SIG-M5 (cell line): ENCODE measurements at places on chromosomes 4 and X.

GRCh38 chr4:107890779-107891178 is 40.6 kb upstream of the CYP2U1 start:
- no peak for DNase-seq

DNA sequence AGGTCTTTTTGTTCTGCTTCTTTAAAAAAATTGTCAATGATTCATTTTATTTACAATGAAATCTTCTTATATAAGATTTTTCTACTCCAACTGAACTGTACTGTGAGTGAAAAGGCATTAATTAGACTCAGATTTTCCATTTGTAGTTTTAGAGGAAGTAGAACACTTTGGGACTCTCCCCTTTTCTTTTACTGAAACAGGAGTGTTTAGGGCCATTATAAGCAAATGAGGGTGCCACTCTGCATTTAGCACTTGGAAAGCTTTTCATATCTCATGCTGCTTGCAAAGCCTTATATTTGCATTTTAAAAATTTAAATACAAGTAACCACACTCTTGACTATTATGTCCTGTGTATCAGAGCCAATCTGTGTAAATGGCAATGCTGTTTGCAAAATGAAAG is 584.3 kb downstream of the KLHL13 start:
- DNase-seq, result no peak

GRCh38 chrX:46573331-46573891 is at the start of gene CHST7:
CHST7 (plus strand) TSS chrX:46573765; CDS start chrX:46573932, 167 bp downstream.
- DNase-seq, result no peak

DNA sequence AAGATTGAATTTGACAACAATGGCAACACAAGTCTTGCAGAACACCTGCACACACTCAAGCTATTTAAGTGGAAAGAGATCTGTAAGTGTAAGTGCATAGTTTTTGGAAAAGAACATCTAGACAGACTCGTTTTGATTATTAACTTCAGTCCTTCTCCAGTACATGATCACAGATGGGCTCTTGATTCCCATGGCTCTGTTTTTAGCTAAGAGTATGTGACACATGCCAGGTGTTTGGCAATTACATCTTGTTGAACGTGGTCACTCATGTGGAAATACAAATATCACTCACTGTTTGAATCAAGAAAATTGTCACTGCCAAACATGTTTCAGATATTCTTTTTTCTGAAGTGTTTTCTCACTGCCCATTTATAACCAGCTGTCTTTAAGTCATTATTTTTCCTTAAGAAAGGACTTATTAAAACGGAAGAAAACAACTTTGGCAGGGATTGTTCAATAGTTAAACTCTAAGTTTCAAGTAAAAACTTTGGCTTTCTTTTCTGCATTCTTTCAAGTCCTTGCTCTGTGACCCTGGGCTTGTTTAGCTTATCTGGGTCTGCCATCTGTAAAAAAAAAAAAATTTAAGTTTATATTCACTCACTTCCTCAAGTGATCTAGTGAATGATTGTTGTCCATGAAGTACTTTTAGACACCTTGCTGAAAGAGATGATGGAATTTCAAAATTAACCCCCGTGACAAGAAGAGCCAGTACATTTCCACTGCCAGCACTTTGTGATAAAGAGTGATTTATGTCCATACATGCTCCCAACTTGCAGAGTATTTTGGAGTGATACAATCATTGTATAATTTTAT is 125.4 kb downstream of the ATXN3L start:
- DNase-seq, result no peak

- no peak for DNase-seq
Observed at GRCh38 chr4:10584042-10584441, 100.5 kb downstream of the CLNK start.

DNA sequence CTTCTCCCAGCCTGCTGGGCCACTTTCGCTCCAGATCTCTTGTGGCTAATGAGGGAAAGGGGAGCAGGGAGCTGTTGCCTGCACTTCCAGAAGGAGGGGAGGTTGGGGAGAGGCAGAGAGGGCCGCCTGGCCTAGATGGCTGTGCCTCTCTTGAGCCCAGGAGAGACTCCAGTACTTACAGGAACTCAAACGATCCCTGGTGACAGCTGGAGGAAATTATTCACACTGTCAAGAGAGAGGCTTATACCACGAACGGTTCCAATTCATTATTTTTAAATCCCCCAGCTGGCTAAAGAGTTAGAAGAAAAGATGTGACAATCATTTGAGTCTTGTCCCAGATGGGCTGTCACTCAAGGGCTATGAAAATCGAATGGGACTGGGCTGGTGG is 96.1 kb downstream of the PHKA2 start:
- DNase-seq, result no peak

DNA sequence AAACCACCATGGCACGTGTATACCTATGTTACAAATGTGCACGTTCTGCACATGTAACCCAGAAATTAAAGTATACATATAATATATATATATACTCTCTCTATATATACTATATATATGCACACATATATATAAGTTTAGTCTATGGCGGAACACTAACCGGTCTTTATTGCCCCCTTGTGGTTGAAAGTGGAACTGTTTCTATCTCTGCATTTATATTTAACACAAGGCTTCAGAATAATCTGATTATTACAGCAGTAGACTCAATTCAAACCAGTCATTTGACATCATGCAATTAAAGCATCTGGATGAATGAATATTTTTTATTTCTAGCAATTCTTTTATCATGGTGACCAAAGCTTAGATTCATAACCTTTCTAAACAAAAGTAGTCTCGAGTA is 14.6 kb downstream of the RAB9B start:
- DNase-seq, result no peak

DNA sequence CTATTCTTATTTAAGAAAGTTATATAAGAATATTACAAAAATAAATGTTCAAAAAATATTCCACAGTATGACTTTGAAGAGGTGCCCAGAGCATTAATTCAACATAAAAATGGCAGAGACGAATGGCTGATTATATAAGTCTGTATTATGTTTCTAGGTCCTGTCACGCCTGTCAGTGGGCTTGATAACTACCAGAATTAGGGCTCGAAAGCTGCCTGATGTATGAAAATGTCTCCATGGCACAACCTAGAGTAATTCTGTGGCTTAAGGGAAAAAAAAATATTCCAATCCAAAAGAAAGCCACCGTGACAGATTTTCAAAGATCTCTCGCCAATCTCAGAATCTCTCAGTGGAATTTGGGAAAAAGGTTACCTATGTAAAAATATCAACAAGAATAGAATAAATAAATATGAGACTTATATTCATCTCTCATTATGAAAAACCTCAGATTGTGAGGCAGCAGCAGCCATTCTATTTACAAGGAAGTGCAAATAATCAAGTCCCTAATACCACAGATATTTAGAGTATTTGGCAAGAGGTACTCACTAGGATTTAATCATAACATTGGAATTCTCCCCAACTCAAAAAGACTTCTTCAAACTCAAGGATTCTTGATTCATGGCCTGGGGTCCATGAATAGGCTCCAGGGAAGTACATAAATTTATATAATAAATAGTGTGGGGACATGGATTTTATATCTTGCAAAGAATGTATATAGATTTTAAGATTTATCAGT is 489.1 kb upstream of the INTU start:
- DNase-seq, result no peak

GRCh38 chr4:138226351-138226750 is 15.8 kb downstream of the SLC7A11 start:
- no peak for DNase-seq

GRCh38 chrX:9071031-9071650 is 37.2 kb upstream of the FAM9B start:
- DNase-seq, result no peak

DNA sequence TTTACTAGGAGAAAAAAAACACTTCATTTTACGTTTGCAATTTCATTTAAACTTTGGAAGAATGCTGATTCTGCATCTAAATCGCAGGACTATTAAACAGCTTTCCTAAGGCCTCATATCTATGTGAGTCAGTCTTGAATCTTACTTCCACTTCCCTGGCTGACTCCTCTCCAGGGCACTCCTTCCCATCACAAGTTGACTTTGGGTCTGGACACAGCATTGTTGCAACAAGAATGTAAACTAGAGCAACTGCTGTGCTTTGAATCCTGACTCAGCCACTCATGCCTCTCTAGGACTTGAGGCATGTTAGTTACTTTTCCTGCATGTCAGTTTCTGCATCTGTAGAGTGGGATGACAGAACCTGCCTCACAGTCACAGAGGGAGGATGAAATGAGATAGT is 413.8 kb downstream of the FAT4 start:
- no peak for DNase-seq

DNA sequence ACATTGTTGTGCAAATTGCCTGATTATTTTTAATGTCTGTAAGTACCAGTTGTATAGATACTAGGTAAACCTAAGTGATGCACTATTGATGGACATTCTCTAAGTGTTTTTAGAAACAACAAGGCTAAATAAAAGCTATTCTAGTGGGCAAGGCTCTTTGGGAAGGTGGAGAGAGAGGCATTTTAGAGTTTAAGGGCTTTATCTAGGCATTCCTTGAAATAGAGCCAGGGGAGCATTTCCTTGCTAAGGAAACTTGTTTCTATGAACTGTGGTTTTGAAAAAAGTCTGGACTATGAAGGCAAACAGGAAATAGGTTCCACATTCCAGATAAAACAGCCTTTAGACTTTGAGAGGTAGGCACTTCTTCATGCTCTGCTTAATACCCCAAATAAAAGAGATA is 23.8 kb downstream of the BMX start:
- no peak for DNase-seq

DNA sequence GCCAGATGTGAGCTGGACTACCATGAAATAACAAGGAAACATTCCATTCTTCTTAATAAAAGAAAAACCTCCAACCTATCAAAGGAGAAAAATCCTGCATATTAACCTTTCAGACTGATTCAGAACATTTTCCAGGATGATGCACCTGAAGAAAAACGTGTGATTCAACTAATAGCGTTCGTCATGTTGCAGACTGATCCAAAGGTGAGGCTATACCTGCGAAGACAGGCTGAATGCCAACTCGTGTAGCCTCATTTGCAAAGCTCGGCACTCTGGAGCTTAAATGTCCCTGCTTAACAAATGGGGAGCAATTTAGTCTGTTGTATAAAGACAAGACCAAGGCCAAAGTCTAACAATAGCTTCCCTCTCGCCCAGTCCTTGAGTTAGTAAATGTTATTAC is 172.0 kb upstream of the NOCT start:
- DNase-seq, result no peak

GRCh38 chrX:129188231-129188630 is 335.1 kb downstream of the SMARCA1 start:
- DNase-seq, result no peak

DNA sequence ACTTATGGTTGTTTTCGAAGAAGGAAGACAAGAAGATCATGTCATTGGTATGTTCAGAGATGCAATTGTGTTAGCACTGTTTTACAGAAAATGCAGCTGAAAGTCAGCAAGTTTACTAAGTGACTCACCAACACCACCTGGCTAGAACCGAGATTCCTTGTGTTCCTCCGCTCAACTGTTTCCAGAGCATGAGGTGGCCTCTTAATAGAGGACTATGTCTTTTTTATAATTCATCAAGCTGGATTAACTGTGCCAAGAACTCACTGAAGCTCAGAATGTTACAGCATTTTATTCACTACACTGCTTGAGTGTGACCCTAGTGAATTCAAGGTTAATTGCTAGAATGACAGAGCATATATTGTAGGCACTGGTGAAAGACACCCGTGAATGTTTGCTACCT is 1573.5 kb upstream of the TENM3 start:
- DNase-seq, result no peak

GRCh38 chr4:168453146-168453545 is 27.1 kb downstream of the DDX60L start:
- DNase-seq, result no peak

DNA sequence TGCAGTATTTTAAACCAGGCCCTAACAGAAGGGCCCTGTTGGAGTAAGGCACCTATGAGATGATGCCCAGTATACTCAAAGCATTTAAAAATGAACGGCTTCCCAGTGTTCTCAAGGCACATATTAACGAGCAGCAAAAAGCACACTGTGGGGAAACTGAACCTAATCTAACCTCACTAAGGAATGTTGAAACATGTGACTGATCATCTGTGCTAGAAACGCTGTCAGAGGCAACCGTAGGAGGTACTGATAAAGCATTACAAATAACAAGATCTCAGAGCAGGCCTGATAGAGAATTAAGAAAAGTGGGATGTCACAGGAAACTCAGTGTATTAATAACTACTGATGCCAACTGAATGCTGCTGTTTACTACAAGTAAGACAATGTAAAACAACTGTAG is 24.0 kb downstream of the ASB9 start:
- DNase-seq, result no peak

- no peak for DNase-seq
Observed at GRCh38 chrX:115494161-115494560, 66.8 kb upstream of the PLS3 start.

- DNase-seq, result no peak
Observed at GRCh38 chrX:33434256-33435092, 223.1 kb upstream of the DMD start.

- no peak for DNase-seq
Observed at GRCh38 chrX:103503163-103503852, 16.0 kb downstream of the RAB40A start.

DNA sequence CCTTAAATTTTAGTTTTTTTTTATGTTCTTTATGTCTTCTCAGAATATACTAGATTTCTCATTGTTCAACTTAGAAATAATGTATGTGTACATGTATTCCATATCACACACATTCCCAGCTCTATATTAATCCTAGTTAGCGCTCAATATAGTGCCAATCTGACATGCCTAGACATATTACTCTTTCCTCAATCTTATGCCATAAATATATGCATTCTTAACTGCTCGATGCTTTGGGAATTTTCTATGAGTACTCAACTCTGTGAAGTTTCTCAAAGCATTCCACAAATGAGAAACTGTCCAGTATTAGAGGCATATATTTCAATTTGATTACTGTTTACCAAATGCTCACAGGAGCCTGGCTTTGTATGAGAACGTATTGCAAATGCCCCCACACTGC is 231.2 kb upstream of the VEGFC start:
- no peak for DNase-seq

GRCh38 chr4:15148691-15149090 is 146.4 kb downstream of the CPEB2 start:
- DNase-seq, result no peak

DNA sequence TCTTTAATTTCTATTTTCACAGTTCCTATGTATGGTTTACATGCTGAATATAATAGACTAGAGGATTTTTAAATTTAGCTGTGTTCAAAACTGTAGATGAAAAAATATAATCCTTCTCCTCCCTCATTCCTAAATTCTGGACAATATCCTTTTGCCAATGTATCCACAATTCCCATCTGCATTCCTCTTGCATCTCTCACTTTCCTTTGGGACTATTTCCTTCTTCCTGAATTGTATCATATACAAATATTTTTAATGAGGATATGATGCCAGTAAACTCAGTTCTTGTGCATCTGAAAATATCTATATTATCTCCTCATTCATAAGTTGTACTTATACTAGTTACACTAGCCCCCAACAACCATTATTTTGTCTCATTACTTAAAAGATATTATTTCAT is 46.7 kb downstream of the DDX60L start:
- no peak for DNase-seq

DNA sequence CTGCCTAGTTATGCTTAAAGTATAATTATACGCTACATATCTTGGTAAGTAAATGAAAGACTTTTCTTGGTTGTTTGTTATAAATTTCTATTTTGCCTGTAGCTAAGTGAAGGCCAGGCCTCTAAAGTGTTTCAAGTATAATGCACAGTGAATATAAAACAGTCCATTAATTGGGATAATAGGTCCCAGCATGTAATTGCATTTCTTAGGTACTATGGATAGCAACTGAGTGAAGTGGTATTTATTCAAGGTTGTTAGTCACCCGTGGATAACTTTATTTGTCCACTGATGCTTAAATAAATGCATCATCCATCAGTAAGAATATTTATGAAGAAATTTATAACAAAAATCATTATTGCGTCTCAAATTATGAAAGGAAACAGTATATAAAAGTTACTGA is 59.1 kb downstream of the TEX13C start:
- DNase-seq, result no peak

- no peak for DNase-seq
Observed at GRCh38 chr4:137735561-137736104, 203.3 kb upstream of the PCDH18 start.
